Fibroblast of skin of right biceps (primary cell): ENCODE measurements at places on chromosomes 11 and 22.

DNA sequence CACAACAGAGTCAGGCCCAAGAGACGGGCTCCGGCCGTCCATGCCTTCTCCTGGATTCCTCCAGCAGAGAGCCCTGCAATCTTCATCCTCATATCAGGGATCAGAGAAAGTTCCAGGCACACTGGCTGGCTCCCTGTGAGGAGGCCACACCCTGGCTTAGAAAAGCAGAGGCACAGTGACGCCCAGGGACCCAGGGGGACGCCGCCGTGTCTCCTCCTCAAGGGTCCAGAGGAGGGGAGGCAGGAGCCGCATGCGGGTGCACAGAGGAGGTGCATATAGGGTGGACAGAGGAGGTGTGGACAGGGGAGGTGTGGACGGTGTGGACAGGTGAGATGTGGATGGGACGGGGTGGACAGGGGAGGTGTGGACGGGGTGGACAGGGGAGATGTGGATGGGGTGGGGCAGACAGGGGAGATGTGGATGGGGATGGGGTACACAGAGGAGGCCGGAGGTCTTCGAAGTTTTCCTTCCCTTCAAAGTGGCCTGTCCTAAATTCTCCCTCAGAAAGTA is 1521.9 kb downstream of the BRD1 start:
- no peak for DNase-seq

GRCh38 chr11:129935723-129936122 is 40.3 kb upstream of the NFRKB start:
- DNase-seq, result no peak

GRCh38 chr11:109148669-109149068 is 273.3 kb upstream of the C11orf87 start:
- no peak for DNase-seq

GRCh38 chr22:41831383-41831782 is 1.5 kb upstream of the SREBF2 start:
- no peak for DNase-seq

GRCh38 chr11:7973011-7973410 is 7.8 kb upstream of the NLRP10 start:
- peak; percentile 29 for DNase-seq

GRCh38 chr22:43841742-43842141 is 20.6 kb downstream of the SULT4A1 start:
- no peak for DNase-seq

GRCh38 chr11:111206472-111206871 is 39.1 kb upstream of the POU2AF2 start:
- peak; percentile 85 for DNase-seq

DNA sequence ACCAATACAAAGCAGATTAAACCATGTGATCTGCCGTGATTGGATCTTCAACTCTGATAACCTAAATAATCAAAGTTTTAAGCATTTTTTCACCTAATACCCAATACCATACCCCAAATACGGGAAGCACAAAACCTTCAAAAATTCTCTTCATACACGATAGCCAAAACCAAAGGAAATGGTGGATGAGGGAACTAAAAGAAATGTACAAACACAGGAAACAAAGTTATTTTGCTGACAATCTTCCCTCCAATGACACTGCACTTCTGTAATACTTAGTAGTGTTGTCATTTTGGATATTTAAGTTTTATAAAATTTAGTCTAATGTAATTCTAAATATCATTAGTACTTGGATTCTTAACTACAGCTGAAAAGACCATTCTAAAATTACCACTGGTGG is 27.0 kb downstream of the CSTF3 start:
- no peak for DNase-seq

DNA sequence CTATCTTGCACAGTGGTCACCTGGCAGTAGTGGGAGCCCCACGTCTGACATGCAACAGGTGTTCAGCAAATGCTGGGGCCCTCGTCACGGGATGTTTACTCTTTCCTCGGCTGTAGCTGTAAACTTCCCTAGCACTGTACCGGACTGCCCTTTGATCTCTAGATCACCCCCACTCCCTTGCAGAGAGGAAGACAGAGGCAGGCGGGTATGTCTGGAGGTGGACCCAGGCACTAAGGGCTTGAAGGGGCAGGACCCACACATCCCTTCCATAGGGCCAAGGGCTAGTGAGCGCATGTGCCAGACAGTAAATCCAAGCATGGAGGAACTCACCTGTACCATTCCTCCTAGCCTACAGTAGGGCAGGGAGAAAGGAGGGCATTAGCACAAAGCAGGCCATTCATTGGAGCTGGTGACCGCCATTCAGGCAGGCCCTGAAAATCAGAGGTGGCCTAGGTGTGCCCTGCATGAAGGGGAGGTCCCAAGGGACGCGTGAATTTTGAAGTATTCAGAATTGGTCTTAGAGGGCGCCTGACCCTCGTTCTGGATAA is 1.9 kb upstream of the SMTN start:
- DNase-seq, result no peak

DNA sequence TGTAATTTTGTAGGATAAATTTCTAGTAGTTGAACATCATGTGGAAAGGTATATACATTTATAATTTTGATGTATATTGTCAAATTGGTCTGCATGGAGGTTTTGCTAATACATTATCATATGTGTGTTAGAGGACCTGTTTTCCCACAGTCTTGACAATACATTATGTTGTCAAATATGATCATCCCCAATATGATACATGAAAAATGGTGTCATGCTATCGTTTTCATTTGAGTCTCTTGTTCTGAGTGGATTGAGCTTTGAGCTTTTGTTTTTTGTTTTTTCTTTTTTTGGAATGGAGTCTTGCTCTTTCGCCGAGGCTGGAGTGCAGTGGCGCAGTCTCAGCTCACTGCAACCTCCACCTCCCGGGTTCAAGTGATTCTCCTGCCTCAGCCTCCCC is 14.1 kb upstream of the CNTF start:
- no peak for DNase-seq

- DNase-seq, result no peak
Measured at GRCh38 chr11:45444796-45445195, 158.7 kb upstream of the SYT13 start.

DNA sequence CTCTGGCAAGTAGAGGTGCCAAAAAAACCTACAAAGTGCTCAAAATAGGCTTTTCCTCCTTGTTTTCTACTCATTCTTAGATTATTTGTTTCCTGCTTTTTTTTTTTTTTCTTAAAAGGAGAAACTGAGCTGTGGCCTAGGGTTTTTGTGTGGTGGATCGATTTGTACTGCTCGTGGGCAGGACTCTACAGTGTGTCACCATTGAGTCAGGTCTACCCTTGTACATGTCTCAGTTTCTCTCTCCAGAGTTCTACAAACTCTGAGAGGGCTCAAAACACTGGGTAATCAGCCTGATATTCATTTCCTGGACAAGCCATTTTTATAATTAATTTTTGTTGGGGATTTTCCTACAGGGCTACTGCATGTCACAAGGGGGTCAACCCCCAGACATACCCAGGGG is 5.2 kb upstream of the CASP4 start:
- no peak for DNase-seq

DNA sequence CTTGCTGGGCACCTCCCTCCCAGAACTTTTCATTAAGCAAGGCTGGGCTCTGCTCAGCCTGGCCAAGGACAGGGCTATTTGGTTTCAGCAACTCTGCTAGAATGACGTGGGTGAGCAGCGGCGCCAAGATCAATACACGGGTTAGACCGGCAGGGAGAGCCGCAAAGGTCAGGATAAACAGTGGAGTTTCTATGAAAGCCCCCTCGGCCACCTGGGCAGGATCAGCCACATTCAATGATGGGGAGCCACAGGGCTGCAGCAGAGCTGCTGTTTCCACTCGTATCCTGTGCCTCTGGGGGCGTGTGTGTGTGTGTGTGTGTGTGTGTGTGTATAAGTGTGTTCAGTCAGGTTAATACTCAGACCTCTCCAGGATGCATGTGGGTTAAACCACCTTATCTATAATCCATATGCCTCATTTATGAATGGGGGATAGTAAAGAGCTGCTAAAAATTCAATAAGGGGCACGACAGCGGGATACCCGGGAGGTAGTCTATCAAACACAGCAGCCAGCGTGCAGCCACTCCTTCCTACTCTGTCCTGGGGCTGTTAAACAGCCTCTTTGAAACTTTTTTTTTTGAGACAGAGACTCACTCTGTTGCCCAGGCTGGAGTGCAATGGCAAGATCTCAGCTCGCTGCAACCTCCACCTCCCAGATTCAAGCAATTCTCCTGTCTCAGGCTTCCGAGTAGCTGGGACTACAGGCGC is 34.8 kb downstream of the MYH9 start:
- no peak for DNase-seq

- DNase-seq, result peak; percentile 83
Measured at GRCh38 chr11:44899959-44900358, 50.7 kb downstream of the TP53I11 start.

GRCh38 chr22:40709752-40710413 is 30.6 kb downstream of the MCHR1 start:
- DNase-seq, result no peak
